ENCODE measurements at places on chromosomes 5 and 9.
A peak's percentile ranks its signal among the peaks of the same experiment; 100 is the strongest.

- no peak for DNase-seq
These were observed 26.7 kb downstream of the HOMER1 start for GRCh38 chr5:79487251-79487650.

- DNase-seq, result no peak
These were observed 12.5 kb downstream of the SH3RF2 start for GRCh38 chr5:145948921-145949320.

GRCh38 chr9:86944796-86945727, 2.2 kb downstream of the GAS1 start:
- peak; percentile 1 for DNase-seq

- no peak for DNase-seq
These were observed 317.8 kb upstream of the RGMB start for GRCh38 chr5:98455665-98456064.

GRCh38 chr5:105773241-105773640, 1897.5 kb downstream of the EFNA5 start:
- no peak for DNase-seq

DNA sequence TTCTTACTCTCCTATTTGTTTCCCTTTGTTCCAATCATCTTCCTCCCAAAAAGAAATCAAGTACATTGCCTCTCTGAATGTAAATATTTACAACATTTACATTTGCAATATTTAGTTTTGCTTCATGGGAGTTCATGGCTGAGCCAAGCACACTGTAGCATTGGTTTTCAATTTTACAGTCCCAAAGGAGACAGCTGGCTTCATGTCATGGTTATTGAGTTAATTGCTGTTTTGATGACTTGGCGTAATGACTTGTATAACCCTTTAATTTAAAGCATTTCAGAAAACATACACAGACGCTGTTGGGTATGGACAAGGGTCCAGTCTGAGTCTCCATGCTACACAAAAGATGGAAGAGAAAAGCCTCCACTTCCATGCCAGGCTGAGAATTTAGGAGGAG, 25.6 kb upstream of the VLDLR start:
- DNase-seq, result no peak

- no peak for DNase-seq
These were observed 20.3 kb upstream of the DUSP1 start for GRCh38 chr5:172791286-172791685.

DNA sequence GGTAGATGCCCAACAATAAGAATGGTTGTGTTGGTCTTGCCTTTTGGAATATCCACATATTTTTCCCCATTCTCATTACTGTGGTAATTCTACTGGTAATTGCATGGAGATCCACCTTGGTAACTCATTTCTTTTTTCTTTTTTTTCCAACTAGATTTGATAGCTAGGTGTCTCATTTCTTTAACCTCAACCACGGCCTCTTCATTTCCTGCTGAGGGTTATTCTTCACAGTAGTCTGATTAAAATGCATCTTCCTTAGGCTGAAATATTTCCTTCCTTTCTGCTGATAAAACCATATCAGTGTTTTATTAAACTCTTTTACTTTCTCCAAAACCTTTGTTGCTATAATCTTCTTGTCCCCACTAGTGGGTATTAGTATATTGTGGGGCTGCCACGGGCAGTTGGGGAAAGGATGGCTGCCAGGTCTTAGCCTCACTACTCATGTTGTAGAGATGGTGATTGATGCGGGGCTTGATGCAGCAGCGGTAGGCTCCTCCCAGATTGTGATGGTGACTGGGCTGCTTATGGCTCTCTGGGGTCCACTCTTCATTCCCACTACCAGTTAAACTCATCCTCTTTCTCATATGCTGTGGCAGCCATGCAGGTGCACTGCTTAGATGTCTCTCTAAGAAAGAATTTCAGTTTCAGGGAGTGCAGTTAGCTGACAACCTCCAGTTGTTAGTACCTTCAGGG, 35.9 kb downstream of the KIF2A start:
- no peak for DNase-seq

- DNase-seq, result no peak
These were observed 23.0 kb downstream of the SPEF2 start for GRCh38 chr5:35640623-35641022.

GRCh38 chr5:31347552-31347905, 154.0 kb downstream of the CDH6 start:
- no peak for DNase-seq

DNA sequence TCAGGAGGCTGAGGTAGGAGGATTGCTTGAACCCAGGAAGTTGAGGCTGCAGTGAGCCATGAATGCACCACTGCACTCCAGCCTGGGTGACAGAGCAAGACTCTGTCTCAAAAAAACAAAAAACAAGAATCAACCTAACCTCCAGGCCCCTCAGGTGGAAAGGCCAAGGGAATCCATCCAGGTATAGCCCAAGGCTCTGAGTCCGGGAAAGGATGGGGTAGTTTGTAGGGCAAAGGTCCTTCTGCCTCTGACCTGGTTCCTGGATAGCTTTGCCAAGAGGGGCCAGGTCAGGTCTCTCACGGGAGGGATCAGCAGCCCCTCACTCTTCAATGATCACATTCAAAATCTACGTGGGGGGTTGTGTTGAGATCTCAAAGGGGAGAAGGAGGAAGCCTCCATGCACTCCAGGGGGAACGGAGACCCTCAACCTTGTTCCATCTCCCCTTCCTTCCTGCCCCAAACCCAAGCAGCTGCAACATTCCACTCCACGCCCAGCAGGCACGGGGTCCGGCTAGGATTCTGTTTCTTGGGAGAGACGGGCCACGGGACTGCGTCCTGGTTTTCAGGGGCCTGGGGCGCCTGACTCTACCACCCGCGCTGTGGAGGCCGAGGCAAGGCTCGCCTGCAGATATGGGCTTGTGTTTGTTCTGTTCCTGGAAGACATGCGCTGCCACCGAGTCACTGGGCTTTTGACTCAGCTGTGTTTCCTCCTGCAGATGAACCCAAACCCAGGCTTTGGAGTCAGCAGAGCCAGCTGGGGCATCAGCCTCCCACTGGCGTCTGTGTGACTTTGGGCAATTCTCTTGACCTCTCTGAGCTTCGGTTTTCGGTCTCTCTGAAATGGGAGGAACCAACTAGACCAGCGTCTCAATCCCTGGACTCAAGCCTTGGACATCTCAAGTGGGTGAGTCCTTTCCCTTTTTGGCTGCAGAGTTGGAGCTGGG, 35.5 kb downstream of the PLPP7 start:
- DNase-seq, result no peak

- no peak for DNase-seq
These were observed 243.3 kb upstream of the VLDLR start for GRCh38 chr9:2378266-2378665.

- no peak for DNase-seq
These were observed 155.1 kb upstream of the RAI14 start for GRCh38 chr5:34501016-34501415.

DNA sequence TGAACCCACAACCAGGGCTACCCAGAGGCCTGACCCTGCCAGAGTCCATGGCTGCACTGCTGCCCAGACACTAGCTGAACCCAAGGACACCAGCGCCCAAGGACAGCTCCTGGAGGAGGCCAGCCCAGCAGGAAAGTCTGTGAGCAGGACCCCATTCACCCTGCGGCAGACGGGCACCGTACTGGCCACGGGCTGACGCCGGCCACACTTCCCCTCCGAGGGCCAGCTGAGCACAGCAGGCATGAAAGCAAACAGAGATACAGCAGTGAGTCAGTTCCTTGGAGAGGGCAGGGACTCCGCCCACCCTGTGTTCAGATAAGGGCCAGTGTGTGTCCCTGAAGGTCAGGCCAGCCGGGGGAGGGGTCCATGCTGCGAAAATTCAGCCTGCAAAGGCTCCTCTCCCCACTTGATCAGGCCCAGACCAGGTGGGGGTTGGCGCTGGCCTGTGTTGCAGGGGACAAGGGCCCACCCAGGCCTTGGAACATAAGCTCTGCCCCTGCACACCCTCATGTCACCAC, 3.2 kb downstream of the RNF208 start:
- no peak for DNase-seq

GRCh38 chr5:140575309-140575708, 10.7 kb downstream of the SLC35A4 start:
- DNase-seq, result no peak

DNA sequence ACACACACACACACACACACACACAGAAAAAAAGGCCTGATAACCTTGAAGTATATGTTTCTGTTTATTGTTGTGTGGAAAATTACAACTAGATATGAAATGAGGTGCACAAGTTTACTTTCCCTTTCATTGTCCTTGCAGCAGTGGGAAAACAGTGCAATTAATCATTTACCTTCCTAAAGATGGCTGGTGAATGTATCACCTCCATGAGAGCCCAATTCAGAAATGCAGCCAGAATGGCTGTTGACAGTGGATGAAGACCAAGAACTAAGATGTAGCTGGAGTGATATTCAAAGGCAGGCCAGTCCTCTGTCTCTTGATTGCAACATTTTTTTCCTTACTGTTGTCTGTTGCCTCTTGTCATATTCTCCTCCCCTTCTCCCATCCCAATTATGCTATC, 49.6 kb upstream of the EIF4EBP3 start:
- no peak for DNase-seq

GRCh38 chr5:133746834-133747233, 134.5 kb upstream of the FSTL4 start:
- DNase-seq, result peak; percentile 35
